Thymus (tissue), 14 donors: ENCODE measurements at places on chromosomes 6 and 20.

GRCh38 chr6:129936329-129937165, 75.4 kb upstream of the TMEM244 start:
- no peaks in the 10 kb centered on the region for H3K36me3 ChIP-seq
- peak; percentile 3 for DNase-seq
- H3K27ac ChIP-seq, result no peak overlapping the region
- no peaks in the 10 kb centered on the region for H3K27me3 ChIP-seq

- DNase-seq, result no peak
- H3K36me3 ChIP-seq, result no peaks in the 10 kb centered on the region
- H3K4me3 ChIP-seq, result peak overlapping the region; percentile 64
Observed at GRCh38 chr6:52663936-52664185, 7.1 kb upstream of the TMEM14A start.

GRCh38 chr20:38245753-38246152, 14.8 kb downstream of the KIAA1755 start:
- no peak overlapping the region for H3K4me3 ChIP-seq
- H3K36me3 ChIP-seq, result no peaks in the 10 kb centered on the region
- no peak for DNase-seq
- H3K27ac ChIP-seq, result peak overlapping the region; percentile 47

DNA sequence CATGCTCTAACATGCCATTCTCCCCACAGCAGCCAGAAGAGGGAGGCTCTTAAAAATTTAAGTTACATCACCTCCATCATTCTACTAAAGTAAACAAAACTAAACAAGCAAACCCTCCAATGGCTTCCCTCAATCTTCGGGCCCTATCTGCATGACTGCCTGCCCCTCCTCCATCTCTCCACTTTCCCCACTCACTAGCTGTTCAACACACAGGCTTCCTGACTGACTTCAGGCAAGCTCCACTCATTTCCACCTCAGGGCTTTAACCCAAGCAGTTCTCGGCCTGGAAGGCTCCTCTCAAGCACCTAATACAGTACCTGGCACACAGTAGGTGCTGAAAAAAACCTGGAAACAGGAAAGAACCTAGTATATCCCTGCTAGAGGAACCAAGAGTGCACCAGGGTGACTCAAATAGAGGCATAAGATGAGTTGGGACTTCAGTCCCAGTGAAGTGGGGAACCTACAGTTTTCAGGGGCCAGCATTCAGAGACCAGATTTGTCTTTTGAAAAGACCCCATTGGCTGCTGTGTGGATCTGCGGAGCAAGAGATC, 2.8 kb downstream of the AHCY start:
- H3K4me1 ChIP-seq, result peaks cover 27% of the 10 kb centered on the region
- H3K27ac ChIP-seq, result no peak overlapping the region
- peaks cover 3% of the 10 kb centered on the region for H3K36me3 ChIP-seq
- no peak for DNase-seq

DNA sequence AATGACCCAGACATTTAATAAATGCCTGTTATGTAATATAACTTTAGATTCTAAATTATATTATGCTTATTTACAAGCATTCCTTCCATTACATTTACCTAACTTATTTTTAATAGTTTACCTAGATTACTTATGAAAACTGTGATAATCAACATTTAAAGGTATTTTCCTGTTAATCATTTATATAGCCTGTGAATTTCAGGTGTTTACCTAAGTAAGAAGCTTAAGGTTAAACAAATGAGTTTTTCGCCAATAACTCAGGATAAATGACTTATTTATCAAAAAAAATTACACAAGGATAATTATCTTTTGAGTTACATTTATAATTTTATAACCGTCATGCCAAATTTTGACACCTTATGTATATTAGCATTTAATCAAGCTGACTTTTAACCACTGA, 35.5 kb downstream of the UBD start:
- H3K4me3 ChIP-seq, result no peak overlapping the region
- H3K27me3 ChIP-seq, result no peaks in the 10 kb centered on the region
- H3K4me1 ChIP-seq, result no peaks in the 10 kb centered on the region
- no peaks in the 10 kb centered on the region for H3K36me3 ChIP-seq
- no peak for DNase-seq

DNA sequence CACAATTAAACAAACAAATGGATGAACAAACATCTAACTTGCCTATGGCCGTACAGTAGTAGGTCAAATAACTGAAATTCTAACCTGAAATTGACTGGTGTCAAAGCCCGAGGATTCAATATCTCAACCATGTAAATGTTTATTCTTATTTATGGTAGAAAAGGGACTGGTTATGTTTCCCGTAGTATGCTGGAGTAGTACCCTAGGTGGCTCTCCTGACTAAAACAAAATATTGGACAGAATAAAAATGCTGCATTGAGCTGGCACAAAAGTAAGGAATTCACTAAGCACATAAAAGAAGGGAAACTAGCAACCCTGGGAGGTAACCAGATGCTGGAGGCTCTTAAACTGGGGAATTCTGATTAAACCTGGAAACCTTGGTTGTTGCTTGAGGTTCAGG, 117.1 kb upstream of the PREP start:
- H3K4me1 ChIP-seq, result no peaks in the 10 kb centered on the region
- H3K27ac ChIP-seq, result no peak overlapping the region
- H3K36me3 ChIP-seq, result no peaks in the 10 kb centered on the region

DNA sequence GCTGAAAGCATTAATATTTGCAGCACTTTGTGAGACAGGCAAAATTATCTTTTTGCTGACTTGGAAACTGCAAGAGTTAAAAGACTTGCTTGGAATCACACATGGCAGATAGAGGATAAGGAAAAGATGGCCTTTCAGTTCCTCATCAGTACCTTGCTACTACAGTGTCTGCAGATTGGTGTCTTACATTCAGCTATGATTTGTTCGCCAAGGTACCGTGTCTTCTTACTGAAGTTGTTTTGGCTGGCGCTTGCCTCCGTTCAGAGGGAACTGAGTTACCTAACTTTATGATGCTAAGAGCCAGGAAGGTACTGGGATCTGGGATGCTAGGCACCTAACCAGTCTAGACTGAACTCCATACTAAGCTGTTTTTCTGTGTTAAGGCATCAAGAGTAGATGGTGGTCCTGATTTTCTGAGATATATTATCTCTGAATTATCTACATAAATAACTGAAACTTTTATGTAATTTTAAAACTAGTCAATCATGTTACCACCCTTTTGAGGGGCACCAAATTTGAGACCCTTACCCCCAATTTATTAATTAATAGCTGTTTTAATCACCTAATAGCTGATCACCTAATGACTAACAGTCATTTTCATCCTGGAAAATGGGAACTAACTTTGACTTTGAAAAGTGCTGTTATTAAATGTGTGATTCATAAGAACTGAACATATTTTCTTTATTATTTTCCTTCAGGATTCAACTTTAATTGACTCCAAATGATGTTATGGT, 2.5 kb downstream of the WTAP start:
- H3K27me3 ChIP-seq, result no peaks in the 10 kb centered on the region
- H3K36me3 ChIP-seq, result peaks cover 14% of the 10 kb centered on the region
- peaks cover 6% of the 10 kb centered on the region for H3K4me1 ChIP-seq
- H3K27ac ChIP-seq, result no peak overlapping the region
- H3K4me3 ChIP-seq, result peak overlapping the region; percentile 3

- no peak for DNase-seq
- no peak overlapping the region for H3K27ac ChIP-seq
- H3K4me1 ChIP-seq, result no peaks in the 10 kb centered on the region
Observed at GRCh38 chr6:24272553-24272952, 85.3 kb downstream of the DCDC2 start.

DNA sequence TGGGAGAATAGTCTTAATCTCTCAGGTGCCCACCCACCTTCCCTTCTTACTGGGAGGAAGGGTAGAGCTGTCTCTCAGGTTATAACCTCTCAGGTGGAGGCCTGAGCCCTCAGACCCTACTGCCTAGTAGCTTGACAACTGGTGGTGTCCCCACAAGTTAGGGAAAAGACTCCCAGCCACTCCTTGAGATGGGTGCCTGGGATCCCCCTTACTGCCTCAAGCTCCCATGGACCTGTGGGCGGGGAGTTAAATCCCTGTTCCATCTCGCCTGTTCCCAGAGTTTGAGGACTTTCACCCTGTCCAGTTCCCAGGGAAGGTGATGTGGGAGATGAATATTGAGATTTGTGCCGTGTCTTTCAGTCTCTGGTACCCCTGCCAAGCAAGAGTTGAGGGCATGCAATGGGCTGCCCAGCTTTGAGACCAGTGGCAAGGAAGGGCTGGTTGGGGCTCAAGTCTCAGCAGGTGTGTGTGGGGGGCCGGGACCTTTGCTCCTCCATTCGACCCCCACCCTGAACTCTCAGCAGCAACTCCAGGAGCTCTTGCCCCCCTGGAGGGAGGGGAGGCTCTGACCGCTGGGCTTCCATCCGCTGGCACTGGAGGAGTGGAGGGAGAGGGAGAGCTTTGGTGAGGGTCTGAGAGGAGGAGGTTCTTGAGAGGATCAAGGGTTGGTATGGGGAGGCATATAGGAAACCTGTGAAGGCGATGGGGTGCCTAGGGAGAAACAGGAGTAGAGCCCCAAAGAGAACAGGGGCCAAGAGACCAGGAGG, 1.1 kb upstream of the PBX2 start:
- peak overlapping the region; percentile 94 for H3K27ac ChIP-seq
- no peaks in the 10 kb centered on the region for H3K27me3 ChIP-seq
- H3K4me1 ChIP-seq, result peaks cover 83% of the 10 kb centered on the region
- peaks cover 33% of the 10 kb centered on the region for H3K36me3 ChIP-seq

DNA sequence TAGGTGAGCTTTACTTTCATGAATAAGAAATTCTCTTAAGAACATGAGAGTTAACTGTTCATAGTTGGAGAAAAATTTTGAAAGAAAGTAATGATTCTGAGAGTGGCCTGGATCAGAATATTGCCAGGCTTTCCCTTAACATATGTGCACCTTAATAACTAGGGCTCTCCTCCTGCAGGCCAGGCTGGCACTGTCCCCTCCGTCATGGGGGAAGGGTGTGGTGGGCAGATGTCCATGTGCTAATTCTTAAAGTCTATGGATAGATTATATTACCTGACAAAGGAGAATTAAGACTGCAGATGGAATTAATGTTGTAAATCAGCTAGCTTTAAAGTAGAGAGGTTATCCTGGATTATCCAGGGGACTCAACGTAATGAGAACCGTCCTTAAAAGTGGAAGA, 10.9 kb upstream of the KLHL32 start:
- no peak for DNase-seq
- H3K27ac ChIP-seq, result no peak overlapping the region
- no peaks in the 10 kb centered on the region for H3K4me1 ChIP-seq
- no peak overlapping the region for H3K4me3 ChIP-seq
- H3K27me3 ChIP-seq, result peaks cover 13% of the 10 kb centered on the region

GRCh38 chr6:8329562-8329961, 105.8 kb downstream of the SLC35B3 start:
- DNase-seq, result no peak
- no peak overlapping the region for H3K4me3 ChIP-seq
- H3K27me3 ChIP-seq, result no peaks in the 10 kb centered on the region

DNA sequence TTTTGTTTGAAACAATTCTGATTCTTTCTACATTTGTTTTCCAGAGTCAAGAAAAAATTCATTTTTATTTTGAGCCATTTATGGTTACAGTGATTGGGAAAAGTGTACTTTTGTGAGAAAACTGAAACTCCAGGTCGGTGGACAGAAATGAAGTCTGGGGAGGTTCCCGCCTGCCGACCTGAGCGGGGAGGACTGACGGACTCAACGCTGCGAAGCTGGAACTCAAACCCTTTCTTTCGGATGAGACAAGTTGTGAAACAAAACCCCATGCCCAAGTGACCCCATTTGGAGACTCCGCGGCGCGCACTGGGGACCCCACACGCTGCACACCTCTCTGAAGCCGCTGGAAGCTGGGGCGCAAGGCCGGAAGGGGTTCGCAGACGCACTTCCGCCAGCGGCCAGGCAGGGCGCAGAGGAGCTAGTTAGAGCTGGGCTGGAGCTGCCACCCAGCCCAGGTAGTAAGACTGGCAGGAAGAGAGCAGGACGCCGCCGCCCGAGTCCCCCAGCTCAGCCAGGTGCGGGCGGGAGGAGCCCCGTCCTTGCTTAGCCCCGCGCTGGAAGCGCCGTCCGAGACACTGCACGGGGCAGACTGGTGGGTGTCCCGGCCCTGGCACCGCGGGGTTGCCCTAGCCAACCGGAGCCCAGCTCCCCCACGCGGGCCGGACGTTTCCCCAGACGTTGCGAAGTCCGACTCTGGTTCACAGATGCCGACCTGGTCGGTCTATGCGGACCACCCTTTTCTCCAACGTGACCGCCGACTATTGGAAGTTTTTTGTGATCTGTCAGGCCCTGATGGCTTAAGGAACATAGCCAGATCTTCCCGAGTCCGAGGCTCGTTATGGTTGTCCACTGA, 19.8 kb upstream of the ZSCAN16 start:
- DNase-seq, result peak; percentile 93
- H3K36me3 ChIP-seq, result no peaks in the 10 kb centered on the region
- H3K27ac ChIP-seq, result peak overlapping the region; percentile 61
- peaks cover 2% of the 10 kb centered on the region for H3K4me1 ChIP-seq

DNA sequence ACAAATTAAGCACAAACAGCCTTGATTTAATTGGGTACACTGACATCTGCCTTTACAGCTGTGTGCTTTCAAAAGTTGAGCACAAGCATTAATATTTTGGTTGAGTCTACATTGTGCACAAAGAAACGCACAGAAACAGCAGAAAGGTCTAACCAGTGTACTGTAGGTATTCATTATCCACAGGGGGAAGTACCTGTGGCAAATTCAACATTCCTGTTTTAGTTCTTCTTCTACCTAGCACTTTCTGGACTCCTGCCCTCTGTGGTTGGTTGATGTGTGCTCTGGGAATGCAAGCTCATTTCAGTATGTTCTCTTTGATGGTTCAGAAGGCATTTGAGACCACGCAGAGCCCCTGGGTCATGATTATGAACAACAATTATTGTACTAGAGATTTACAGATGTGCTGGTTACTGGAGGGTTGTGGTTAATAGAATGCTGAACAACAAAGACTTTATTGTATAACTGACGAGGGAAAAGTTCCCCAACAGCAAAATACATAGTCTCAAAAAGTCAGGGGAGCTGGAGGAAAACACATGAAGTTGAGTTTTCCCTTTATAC, 26.6 kb upstream of the DAAM2 start:
- no peak for DNase-seq
- H3K27ac ChIP-seq, result no peak overlapping the region
- H3K27me3 ChIP-seq, result no peaks in the 10 kb centered on the region
- H3K4me1 ChIP-seq, result no peaks in the 10 kb centered on the region
- no peaks in the 10 kb centered on the region for H3K36me3 ChIP-seq
- H3K4me3 ChIP-seq, result no peak overlapping the region

GRCh38 chr6:159257846-159258245, 88.6 kb downstream of the FNDC1 start:
- no peak overlapping the region for H3K27ac ChIP-seq
- H3K36me3 ChIP-seq, result no peaks in the 10 kb centered on the region
- no peaks in the 10 kb centered on the region for H3K27me3 ChIP-seq
- no peak for DNase-seq

DNA sequence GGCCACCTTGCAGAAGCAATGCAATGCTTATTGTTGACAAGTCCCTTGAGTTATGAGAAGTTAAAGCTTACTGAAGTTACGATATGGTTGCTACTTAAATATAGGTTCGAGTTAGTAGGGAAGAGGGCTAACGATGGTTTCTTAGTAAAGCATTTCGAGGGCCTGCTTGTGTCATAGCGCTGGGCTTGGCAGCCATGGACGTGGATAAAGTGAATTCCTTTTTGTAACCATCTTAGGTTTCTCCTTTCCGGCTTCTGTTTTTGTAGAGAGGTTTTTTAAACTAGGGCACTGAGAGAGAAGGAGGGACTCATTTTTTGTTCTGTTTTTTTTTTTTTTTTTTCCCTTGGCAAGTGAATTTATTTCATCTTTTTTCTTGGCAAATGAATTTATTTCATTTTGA, 27.6 kb downstream of the TIAM2 start:
- no peaks in the 10 kb centered on the region for H3K27me3 ChIP-seq
- H3K27ac ChIP-seq, result no peak overlapping the region
- no peaks in the 10 kb centered on the region for H3K4me1 ChIP-seq
- no peak for DNase-seq

- no peak for DNase-seq
- H3K4me3 ChIP-seq, result no peak overlapping the region
- no peaks in the 10 kb centered on the region for H3K27me3 ChIP-seq
- no peak overlapping the region for H3K27ac ChIP-seq
Observed at GRCh38 chr6:155319902-155320301, 5.6 kb upstream of the TFB1M start.
